CD4-positive, alpha-beta T cell treated with Interleukin-4 for 4 hours (primary cell): ENCODE measurements at places on chromosomes 6 and 20.

DNA sequence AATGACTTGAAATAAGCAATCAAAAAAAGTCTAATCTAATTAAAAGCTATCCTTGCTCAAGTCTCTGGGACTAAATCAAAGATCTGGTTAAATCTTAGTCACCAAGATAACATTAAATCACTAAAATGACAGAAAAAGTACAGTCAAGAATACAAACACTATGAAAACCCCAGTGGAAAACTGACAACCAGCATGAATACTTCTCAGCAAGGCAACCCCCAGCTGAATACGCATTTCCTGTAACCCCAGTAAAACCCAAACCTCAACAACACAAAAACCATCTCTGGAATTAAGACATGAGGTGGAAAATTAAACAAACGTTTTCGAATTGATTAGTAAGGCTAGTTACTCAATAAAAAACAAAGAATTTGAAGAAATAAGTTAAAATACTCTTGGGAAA lies 23.7 kb upstream of the ZC3H12D start:
- peak; percentile 80 for DNase-seq

DNA sequence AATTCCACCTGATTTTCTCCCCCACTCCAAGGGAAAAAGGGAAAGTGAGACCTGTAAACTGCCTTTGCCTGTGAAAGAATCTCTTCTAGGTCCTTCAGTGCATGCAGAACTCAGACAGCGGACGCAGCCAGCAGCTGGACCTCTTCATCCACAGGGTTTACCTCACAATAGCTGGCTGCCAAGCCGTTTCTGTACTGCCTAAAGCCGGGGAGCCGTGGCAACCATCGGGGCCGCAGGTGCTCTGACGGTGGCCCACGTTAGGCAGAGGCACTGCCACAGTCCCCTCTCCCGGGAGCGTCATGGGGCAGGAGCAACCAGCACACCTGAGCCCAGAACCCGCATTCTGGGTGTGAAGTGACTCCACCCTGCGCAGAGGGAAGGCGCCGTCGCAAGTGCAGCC lies 206.1 kb downstream of the TTLL2 start:
- no peak for DNase-seq

- DNase-seq, result no peak
Measured at GRCh38 chr6:64113704-64114103, 478.1 kb downstream of the PHF3 start.

- DNase-seq, result peak; percentile 38
Measured at GRCh38 chr20:48635791-48636267, 192.0 kb downstream of the PREX1 start.

DNA sequence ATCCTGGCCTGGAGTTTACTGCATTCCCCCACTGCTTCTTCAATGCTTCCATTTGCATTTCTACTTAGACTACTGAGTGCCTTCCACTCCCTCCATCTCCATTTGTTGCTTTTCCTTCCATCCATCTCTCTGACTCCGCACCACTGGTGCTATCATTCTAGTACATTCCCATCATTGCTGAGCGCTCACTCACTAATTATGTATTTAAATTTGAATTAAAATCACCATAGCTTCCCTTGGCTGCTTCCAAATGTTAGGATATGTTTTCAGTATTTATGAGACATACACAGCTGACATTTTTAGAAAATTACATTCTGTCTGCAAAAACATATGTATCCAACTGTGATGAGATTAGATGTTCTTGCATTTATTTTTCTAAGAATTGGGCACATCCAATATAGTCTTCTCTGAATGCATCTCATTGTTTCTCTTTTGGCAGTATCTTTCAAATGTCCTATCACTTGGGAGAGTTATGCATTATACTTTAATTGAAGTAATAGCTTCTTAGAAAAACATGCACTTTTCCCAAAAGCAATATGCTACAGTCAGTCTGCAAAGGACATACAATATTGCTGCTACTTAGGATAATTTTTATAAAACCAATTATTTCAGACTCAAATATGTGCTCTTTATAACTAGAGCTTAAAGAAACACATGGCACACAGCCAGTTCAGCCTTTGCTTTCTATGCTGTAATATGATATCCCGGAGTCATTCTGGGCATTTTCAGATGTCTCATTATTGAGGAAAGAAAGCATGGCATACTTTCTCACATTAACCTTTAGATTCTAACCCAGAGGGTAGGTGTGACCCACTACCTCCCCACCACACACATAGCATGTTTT lies 12.1 kb upstream of the COL21A1 start:
- no peak for DNase-seq

- DNase-seq, result no peak
Measured at GRCh38 chr20:30985386-30985785, 272.1 kb upstream of the DEFB115 start.

DNA sequence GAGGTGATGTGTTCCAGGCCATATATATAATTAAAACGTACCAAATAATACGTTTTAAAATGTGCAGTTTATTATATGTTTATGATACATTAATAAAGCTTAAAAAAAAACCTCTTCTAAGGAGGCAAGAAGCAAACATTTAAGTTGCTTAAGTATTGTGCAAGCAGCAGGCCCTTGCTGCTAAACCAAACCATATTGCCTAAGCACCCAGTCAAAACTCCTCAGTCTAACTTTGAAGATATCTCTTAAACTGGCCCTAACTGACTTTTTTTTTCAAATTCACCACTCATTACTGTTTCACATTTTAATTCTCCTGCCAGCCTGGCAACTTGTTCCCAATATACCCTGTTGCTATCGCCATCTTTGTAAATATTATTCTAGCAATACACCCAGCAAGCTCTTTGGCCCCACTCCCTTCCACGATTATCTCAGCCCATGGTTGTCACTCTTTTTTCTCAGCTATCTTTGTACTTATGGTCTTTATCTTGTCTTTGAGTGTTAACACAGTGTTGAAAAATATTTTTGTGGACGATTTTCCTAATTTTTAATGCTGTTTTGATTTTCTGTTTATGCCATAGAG lies 60.9 kb downstream of the C6orf58 start:
- no peak for DNase-seq

DNA sequence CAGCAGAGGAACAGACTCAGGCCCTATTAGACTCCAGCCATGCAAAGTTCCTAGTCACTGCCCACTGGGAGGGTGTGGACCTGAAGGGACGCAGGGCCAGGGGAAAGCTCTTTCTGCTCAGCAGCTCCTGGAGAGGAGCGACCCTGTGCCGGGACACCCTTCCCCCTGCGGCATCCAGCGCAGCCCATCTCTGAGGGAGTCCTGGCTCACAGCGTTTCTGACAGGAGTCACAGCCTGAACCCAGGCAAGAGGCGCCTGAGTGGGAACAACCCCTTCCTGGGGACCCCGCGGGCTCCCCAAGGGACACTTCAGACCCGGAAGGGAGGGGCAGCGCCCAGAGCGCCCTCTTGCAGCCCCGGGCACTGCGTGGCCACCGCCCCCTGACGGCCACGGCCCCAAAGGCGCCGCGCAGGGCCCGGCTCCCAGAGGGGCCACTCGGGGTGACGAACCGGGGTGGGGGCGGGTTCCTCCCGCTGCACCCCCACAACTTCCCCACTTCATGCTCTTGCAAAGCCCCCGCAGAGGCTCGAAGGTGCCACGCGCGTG lies 862 bp downstream of the UCKL1 start:
- DNase-seq, result peak; percentile 37

DNA sequence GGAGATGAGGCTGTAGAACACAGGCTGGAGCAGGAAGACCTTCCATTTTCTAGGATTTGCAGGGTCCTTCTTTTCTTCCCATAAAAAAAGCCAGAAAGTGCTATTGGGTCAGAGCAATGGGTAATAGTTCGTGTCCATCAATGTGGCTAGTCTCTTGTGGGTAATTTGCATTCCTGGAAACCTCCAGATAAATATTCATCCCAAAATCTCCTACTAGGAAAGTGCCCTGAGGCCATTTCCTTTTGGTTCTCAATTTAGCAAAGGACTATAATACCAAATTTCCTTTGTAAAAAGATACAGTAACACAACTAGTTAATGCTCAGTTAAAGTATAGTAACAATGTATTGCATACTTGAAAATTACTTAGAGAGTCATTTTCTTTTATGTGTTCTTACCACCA lies 138.1 kb upstream of the TAB2 start:
- no peak for DNase-seq

DNA sequence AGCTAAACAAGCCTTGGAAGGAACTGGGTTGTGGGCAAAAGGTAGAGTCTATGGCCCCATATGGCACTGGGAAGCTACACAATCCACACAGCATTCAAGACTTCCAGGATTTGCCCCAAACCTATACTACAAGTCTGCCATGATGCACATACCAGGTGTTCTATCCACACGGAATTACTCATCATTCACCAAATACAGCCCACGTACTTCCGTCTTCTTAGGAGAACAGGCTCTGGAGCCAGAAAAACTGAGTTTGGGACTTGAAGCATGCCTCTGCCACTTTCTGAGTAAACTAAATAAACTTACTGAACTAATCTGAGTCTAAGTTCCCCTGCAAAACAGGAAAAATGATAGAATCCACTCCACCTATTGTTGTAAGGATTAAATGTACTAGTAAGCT lies 28.6 kb downstream of the RIMS4 start:
- no peak for DNase-seq

DNA sequence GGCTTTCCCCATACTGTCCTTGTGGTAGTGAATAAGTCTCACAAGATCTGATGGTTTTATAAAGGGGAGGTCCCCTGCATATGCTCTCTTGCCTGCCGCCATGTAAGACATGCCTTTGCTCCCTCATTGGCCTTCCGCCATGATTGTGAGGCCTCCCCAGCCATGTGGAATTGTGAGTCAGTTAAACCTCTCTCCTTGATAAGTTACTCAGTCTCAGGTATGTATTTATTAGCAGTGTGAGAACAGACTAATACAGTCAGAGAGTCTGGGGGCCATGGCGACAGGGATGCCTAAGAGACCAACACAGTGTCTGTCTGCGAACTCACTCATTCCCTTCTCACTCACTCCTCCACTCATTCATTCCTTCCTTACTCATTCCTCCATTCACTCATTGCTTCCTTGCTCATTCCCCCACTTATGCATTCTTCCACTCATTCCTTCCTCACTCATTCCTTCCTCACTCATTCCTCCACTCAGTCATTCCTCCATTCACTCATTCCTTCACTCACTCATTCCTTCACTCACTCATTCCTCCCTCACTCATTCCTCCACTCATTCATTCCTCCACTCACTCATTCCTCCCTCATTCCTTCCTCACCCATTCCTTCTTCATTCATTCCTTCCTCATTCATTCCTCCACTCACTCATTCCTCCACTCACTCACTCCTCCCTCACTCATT lies 137.5 kb upstream of the AGPAT4 start:
- DNase-seq, result no peak

- no peak for DNase-seq
Measured at GRCh38 chr6:13384506-13384905, 56.2 kb upstream of the TBC1D7 start.

DNA sequence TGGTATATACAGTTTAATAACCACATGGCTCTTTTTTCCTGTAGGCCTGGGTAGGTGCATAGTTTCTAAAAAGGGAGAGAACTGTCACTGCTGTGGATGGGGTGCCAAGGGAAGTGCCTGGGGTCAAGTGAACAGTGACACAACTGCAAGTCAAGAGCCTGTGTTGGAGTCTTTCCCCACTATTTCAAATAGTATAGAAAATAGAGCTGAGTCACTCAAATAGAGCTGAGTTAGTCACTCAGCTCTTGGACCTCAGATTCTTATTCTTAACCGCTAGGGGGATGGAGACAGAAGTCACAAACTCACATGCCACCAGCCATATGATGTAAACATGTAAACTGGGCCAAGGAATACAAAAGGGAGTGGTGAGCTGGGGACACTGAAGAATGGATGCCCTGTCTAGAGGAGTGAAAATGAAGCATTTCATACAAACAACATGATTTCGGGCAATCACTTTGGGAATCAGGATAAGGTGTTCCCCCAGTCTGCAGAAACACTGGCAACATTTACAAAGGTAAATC lies 2.1 kb downstream of the NQO2 start:
- peak; percentile 76 for DNase-seq
